ENCODE measurements at places on chromosomes 1 and 21.

DNA sequence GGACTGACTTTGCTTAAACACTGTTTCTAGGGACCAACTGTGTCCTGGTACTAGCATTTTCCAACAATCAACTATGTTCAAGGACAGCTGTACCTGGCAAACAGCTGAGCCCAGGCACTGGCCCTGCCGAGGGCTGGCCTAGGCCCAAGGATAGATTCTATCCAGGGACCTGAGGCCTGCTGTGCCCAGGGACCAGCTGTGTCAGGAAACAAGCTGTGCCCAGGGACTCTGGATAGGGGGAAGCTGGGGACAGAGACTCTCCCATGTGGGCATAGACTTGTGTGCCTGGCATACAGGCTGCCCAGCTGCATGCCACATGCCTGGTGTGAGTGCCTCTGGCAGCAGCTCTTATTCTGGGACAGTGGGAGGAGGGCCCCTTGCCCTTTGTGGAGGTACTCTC is 38.1 kb upstream of the POU3F1 start:
- no peak for DNase-seq

GRCh38 chr1:15820478-15820877 is 13.0 kb upstream of the UQCRHL start:
- DNase-seq = no peak

DNA sequence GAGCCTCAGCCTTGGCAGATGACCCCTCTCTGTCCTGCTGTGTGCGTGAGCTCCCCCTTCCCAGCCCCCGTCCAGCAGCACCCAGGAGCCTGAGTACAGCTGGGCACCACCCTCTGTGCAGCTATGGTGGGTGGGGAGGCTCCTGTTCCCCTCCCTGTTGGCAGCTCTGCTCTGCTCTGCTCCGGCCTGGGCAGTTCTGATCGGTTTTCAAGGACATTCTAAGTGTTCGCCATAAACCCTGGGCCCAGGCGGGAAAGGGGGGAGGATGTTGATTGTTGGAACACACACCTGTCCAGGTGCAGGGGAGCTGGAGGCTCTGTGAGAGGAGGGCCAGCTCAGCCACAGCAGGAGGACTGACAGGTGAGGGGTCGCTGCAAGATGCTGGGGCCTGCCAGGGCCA is at the start of gene CLCNKB:
CLCNKB (plus strand) TSS at position 262 of the 400 bp plus-strand sequence. CDS start 711 bp downstream, outside the sequence.
- no peak for DNase-seq

DNA sequence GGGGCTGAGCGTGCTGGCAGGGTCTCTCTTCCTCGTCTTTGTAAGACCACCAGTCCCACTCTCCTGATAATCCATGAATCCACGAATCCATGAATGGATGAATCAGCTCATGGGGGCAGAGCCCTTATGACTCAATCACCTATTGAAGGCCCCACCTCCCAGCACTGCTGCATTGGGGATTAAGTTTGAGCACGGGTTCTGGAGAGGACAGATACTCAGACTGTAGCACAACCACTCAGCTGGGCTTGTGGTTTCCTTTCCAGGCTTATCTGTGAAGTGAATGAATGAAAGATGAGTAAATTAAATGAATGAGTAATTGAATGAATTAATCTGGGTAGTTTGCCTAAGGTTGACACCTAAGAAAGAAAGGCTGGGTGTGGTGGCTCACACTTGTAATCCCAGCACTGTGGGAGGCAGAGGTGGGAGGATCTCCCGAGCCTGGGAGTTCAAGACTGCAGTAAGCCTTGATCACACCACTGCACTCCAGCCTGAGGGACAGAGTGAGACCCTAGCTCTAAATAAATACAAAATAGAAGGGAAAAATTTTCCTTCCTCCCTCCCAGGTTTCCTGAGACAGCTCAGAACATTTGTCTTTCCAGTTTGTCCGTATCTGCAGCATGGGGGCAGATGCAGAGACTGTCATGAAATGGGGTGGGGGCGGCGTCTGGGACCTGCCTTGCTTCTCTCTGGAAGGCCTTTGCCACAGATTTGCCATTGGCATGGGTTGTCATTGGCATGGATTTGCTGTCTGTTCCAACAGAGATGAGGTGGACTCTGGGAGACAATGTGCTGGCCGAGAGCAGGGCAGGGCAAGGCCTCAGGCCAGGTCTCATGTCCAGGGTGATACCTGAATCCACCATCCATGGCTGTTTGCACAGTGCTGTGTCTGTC is 187.7 kb upstream of the C1orf174 start:
- DNase-seq = no peak

- DNase-seq = no peak
Measured at GRCh38 chr1:201060586-201060985, 37.1 kb upstream of the KIF21B start.

DNA sequence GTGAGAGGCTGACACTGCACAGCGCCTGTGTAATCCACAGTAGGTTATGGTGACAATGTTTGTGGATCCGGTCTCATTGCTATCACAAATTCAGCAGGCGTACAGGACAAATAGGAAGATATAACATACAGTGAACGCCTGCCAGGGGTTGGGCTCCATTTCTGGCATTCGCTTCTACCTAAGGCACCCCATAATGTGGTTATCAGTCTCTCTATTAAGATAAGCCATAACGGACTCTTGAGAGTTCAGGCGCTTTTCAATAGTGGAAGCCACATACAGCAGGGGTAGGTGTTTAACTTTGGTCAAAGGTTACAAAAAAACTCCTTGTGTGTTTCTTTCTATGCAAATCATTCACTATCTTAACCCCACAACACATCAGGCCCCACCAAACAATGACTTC is 72.8 kb downstream of the SIPA1L2 start:
- DNase-seq = no peak

DNA sequence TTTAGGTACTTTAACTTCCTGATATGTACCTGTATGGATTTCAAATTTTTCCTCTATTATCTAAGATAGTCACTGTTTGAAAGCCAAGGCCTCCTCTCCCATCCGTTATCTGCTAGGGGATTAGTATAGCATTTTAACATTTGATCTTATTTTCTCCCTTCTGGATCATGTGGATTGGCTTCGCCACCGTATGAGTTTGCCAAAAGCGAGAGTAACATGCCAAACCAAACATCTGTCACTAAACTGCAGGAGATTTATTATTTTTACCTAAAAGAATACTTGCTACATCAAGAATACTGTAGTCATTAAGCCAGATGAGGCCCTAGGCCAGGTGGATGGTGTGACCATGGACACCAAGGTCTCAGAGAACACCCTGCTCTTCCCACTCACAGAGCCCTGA is 28.5 kb upstream of the EEIG2 start:
- DNase-seq = no peak

DNA sequence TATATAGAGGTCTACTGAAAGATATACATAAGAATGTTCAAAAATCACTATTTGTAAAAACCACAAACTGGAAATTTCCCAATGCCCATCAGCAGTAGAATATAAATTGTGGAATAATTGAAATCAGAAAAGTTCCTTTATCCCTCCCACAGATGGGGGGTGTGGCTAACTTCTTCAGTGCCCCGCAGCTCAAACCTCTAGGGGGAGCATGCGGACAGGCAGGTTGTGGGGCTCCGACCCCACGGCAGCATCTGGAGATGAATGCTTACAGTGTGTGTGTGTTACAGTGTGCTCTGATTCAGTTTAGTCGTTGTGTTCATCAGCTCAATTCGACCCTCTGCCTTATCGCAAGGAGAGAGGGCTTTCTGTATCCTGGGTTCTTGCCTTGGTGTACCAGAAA is 262.1 kb upstream of the LRRC7 start:
- no peak for DNase-seq

DNA sequence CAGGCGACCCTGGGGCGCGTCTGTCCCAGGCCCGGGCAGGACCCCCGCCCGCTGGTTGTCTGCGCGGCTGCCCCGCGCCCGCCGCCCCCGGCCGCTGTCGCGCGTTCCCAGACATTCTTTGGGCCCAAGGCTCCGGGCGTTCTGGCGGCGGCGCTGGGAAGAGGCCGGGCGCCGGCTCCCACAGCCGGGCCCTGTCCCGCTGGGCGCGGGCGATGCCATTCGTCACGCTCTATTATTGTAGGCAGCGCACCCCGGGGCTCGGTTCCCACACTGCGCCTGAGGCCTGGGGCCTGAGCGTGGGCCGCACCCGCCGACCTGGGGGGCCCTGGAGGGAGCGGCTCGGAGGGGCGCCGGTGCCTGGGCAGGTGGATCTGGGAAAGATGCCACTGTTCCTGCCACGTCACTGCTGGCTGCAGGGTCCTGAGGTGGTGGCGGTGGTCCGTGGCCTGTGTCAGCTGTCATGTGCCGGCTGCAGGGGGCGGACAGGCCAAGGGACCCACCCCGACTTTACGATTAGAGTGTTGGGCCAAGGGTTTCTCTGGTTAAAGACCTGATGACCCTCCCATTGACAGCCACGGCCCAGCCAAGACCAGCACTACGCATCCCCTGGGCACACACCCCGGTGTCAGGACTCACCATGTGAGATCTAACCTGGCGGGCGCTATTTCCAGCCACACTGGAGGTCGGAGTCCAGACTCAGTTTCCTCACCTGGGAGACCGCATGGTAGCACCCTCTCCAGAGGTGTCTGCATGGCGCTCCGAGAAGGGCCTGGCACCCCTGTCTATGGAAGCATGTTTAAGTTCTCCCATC is 55.1 kb upstream of the ADARB1 start:
- DNase-seq = no peak

GRCh38 chr1:70546726-70547125 is 135.7 kb downstream of the CTH start:
- DNase-seq = no peak

DNA sequence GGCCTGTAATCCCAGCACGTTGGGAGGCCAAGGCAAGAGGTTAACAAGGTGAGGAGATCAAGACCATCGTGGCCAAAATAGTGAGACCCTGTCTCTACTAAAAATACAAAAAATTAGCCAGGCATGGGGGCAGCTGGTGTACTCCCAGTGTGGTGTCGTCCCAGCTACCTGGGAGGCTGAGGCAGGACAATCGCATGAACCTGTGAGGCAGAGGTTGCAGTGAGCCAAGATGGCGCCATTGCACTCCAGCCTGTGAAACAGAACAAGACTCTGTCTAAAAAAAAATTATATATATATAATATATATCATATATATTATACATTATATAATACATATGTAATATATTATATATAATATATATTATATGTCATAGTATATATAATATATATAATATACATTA is 249.2 kb upstream of the TPTE start:
- no peak for DNase-seq

- DNase-seq = no peak
Measured at GRCh38 chr1:70778934-70779333, 268.7 kb downstream of the PTGER3 start.

GRCh38 chr1:208002672-208003071 is 91.7 kb upstream of the CD34 start:
- DNase-seq = no peak

GRCh38 chr1:234361102-234361603 is 12.1 kb upstream of the COA6 start:
- no peak for DNase-seq

GRCh38 chr1:65813956-65814355 is 21.3 kb downstream of the PDE4B start:
- DNase-seq = no peak

DNA sequence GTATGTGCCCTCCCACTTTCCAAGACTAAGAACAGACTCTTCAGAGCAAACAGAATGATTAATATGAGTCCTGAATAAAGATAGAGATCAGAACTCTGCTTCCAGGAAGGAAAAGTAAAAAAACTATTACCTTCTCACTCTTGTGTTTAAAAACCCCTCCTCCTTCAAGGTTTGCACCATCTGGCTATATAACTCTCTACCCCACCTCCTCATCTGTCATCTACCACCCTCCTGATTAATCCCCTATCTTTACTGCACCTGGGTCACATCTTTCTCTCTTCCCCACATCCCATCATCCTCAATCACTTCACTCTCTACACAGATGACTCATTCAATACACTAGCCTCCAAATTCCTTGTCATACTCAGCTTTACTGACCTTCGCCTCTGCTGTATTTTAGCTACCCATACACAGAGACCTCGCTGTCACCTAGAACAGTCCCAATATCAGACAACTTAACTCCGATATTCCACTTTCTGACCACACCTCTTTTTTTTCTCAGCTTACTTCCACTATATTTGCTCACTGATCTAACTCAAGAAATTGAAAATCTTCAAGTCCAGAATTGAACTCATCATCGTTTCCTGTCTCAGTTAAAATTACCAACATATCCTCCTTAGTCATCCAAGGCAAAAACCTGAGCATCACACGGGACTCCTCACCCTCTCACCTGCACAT is 3.7 kb downstream of the SCMH1 start:
- no peak for DNase-seq

- DNase-seq = no peak
Measured at GRCh38 chr1:5505944-5506343, 486.3 kb downstream of the NPHP4 start.

- DNase-seq = no peak
Measured at GRCh38 chr1:231930257-231930947, 303.8 kb downstream of the DISC1 start.

DNA sequence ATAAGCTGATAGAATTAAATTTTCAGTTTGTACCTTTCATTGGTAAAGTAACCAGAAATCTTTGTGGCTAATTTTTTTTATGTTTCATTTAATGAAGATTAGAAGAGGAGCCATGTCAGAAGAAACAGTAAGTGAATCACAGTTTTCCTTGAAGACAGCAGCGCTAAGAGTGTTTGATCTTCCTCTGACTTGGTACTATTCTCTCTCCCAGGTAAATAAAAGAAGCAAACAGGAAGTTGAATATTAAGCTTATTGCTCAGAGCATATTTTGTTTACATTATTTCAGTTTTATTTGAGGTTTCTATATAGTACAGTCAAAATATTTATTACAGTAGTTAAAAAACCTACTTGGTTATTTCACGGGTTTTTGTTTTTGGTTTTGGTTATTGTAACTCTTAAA is 3.7 kb downstream of the MIGA1 start:
- no peak for DNase-seq

DNA sequence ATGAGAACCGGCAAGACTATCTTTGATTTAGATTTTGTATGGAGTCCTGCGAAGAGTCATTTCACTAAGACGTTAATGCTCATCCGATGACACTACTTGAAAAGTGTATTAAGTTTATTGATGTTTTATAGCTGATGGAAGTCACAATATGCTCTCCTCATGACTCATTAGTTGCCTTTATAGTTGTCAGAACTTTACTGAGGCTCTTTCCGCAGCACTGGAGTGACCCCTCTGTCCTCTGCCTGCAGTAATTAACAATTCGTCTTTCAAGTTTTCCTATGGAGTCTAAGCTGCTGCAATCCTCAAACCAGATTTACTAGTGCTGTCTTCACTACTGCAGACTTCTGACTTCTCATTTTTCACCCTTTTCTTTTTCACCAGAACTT is 853 bp downstream of the USP16 start:
- DNase-seq = no peak
